DMS79 treated with DMSO at 0.1 percent for 48 hours (cell line): ENCODE measurements at places on chromosomes 12 and 14.

GRCh38 chr12:98456041-98456440 lies 59.3 kb upstream of the TMPO start:
- DNase-seq: no peak

DNA sequence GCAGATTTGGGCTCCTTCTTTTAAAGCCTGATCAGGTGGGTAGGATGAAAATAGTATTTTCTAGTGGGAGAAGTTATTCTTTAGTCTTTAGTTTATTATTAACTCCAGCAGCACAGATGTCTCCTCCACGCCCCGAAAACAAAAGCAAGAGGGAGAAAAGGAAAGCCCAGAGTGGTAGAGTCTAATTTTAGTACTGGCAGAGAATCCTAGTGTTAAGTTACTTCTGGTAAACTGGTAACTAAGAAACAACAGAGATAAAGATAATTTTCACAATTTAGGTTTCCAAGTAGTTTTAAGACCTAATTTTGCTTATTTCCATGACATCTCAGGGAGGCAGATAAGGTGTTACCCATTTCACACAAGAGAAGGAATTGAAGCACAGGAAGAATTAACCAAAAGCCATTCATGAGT lies 16.3 kb downstream of the ATP5MC2 start:
- DNase-seq: no peak

DNA sequence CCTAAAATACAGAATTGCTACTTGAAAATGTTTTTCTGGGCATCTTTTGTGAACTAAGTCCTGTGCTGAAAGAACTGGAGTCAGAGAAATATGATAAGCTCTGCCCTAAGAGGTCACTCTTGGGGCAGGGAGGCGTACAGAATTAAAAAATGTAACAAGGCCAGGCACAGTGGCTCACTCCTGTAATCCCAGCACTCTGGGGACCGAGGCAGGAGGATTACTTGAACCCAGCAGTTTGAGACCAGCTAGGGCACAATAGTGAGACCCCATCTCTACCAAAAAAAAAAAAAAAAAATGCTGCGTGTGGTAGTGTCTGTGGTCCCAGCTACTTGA lies 46.0 kb downstream of the TMCC3 start:
- DNase-seq: no peak

- no peak for DNase-seq
These were observed 1.0 kb downstream of the KLHL33 start for GRCh38 chr14:20434701-20435581.

DNA sequence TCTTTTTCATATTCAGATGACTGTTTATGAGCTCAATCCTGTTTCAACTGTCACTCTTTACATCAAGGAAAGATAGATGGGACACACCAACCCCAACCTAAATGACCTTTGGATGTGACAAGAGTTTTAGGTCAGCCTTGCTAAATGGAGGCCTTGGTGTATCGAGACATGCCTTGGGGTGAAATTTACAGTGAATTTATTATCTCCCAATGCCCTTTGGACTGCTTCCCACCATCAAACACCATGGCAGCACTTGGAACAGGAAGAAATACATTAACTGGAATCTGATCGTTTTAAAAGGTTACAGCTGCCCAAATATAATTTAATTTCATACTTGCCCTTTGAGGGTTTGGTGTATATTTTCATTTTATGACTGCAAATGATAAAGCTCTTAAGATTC lies 327.6 kb downstream of the SOX5 start:
- DNase-seq: no peak

- DNase-seq: no peak
These were observed 1.1 kb downstream of the NOC4L start for GRCh38 chr12:132145334-132145733.

GRCh38 chr12:23810329-23810902 lies 139.1 kb downstream of the SOX5 start:
- no peak for DNase-seq

DNA sequence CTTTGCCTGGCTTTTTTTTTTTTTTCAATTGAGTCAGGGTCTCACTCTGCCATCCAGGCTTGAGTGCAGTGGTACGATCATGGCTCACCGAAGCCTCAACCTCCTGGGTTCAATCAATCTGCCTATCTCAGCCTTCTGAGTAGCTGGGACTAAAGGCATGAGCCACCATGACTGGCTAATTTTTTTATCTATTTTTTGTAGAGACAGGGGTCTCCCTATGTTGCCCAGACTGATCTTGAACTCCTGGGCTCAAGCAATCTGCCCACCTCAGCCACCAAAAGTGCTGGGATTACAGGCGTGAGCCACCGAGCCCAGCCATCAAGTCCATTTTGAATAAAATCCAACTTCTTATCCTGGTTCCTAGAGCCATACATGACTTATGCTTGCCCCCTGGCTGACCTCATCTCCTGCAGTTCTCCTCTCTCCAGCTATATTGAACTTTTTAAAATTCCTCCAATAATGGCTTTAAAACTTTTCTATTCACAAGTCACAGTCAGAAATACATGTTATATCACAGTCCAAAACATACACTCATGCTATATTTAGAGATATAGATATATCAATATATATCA lies 10.4 kb upstream of the RND1 start:
- DNase-seq: no peak

- no peak for DNase-seq
These were observed 35.8 kb downstream of the LGMN start for GRCh38 chr14:92712654-92713051.

GRCh38 chr12:96828169-96828789 lies 78.8 kb upstream of the NEDD1 start:
- no peak for DNase-seq
